ENCODE measurements at places on chromosomes 1 and 21. TPM values are rescaled to one million over a fixed set of nuclear protein-coding genes. Genes with fewer than 3 reads are reported as not detected.

DNA sequence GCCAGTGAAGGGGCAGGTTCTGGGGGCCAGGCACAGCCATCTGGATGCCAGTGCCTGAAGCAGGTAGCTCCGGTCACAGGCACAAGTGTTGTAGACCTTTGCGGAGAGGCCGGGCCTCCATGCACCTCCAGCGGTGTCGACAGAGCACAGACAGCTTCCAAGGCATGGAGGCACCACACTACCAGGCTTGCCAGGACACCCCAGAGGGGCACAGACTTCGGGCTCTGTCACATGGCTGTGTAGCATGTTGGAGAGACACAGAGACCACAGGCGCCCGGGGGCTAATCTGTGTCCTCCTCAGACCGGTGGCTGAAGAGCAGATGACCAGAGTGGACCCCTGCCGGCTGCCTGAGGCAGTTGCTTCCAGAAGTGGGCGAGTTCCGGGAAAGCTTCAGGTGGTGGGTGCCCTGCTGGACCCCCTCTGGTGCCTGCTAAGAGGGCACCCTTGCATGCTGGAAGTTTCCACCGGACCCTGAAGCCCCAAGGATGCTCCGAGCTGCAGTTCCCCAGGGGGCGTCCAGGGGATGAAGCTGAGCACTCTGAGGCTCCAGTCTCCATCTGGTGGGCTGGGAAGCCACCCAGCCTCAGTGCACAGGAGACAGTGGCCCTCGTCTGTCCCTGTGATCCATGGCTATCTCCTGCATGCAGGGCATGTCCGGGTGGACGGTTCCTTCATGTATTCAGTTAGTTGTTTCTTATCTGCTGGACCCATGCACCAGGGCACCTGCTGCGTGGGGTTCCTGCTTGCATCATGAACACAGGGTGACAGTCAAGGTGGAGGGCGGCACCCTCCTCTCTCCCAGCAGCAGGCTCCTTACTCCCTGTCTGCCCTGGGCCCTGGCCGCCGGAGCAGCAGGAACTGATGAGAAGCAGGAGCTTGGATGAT is 82.4 kb downstream of the OBSCN start:
- no peak for DNase-seq

The AHCYL1 gene
- total RNA-seq: 59.9 TPM

DNA sequence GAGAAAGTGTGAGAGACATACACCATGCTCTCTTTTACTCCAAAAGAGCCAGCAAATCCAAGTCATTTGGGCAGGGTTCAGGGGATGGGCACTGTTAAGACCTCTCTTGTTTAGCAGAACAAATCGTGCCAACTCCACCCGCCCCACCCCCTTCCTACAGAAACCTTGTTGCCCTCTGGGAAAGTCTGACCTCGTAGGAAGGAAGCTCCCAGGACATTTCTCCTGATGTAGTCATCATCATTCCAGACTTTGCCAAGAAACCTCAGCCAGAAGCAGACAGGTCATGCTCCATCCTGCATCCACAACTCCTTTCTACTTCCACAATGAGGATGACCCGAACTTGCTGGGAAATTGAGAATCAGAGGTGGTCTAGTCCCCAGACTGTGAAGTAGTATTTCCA is 57.7 kb downstream of the UBE2T start:
- DNase-seq: no peak

The PLA2G2C gene
- total RNA-seq: not detected

DNA sequence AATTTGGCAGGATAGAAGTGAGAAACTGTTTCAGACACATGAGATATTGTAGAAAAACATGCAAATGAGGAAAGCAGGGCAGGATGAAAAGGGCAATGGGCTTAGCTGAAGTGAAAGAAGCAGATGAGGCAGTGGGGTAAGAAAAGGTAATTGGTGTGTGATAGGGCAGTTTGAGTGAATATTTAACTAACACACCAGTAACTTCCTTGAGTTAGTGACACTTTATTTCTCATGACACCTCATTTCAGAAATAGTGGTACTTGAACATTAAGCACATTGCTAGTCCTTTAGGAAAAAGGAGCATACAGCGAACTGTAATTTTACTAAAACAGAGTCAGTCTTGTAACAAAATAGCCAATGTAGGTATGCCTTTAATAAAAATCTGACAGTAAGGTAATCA is 415.0 kb downstream of the DPYD start:
- DNase-seq: no peak

DNA sequence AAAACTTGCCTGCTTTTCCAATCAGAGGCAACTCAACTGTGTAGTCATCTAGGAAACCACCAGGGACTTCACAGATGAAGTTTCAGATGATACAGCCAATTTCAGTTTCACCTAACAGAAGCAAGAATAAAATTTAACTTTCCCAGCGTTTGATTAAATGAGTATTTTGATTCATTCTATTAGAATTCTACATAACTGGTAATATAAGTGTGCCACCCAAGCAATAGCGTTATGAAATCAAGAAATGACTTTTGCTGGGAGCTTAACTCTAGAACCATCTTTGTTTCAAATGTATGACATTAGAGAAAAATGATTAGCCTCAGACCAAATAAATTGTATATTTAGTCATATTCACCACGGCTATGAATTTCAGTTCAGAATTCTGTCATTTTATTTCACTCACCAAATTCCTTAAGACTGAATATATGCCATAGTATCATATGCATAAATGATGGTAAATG is 239.3 kb downstream of the NRIP1 start:
- DNase-seq: no peak

DNA sequence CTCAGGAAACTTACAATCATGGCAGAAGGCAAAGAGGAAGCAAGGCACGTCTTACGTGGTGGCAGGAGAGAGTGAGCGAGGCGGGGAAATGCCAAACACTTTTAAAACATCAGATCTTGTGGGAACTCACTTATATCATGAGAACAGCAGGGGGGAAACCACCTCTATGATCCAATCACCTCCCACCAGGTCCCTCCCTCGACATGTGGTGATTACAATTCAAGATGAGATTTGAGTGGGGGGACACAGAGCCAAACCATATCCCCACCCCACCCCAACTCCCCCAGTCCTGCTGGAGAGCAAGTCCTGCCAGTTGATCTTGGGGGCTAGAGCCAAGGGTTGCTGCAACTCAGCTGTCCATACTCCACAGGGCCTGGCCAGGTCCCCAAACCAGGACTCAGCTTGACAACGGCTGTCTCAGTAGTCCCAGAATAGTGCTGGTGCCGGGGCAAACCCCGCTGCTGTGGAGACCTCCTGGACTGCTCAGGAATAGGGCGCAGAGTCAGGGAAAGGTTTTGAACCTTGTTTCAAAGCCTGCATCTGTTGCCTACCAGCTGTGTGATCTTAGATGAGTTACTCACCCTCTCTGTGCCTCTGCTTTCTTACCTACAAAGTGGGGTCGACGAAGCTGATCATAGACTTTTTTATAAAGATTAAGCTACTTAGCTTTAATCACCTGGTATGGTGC is 79.5 kb downstream of the STUM start:
- DNase-seq: no peak

The KRTAP12-3 gene
- not detected for total RNA-seq

GRCh38 chr1:40096977-40097782 is at the start of gene PPT1:
PPT1 (minus strand) TSS chr1:40097252; CDS start chr1:40097238, 14 bp downstream.
- peak; percentile 78 for DNase-seq

GRCh38 chr1:180911640-180912191 is 981 bp upstream of the KIAA1614 start:
- no peak for DNase-seq

GRCh38 chr1:85464497-85465098 is 361 bp downstream of the DDAH1 start:
- DNase-seq: peak; percentile 85

The SLC27A3 gene
- total RNA-seq: 60.7 TPM

The TNFRSF4 gene
- total RNA-seq: 0.38 TPM

DNA sequence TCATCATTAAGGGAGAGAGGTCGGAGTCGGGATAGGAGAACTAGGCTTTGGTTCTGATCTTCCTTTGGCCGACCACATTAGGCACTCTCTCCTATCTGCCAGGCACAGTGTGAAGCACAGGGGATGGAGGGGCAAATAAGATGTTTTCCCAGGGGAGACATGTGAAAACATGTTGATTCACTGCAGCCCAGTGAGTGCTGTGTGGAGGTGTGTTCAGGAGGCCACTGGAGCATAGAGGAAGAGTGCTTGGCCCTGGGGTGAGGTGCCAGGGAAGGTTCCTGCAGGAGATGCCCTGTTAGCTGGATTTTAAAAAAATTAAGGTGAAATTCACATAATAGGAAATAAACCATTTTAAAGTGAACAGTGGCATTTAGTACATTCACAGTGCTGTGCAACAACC is 3.7 kb downstream of the VANGL2 start:
- DNase-seq: no peak

DNA sequence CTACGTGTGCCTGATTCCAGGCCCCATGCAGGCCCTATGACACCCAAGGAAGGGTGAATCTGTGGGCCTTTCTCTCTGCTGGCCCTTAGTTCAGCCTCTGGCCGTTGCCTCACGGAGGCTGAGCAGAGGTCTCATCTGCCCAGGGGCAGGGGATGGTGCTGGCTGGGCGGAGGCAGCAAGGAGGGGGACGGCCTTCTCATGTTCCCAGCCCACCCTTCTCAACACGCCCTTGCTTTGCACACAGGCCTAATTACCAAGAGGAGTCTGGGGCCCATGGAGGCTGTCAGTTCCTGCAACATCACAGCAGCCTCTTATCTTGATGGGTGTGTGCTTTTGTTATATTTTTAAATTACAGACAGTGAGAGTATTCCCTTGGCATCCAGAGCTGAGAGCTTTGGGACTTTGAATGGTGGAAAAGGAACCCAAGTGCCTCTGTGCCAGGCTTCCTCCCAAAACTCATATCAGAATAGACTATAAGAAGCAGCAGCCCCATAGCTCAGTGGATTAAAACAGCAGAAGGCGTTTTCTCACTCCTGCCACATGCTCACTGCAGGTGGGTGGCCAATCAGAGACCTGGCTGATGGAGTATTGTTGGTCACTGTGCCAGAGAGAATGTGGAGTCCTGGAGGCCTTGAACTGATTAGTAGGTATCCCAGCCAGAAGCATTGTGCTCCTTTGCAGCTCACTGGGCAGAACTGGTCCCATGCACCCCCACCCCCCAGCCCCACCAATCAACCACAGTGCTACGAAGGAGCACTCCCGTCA is 164.9 kb downstream of the CAMTA1 start:
- DNase-seq: no peak

The RIPK4 gene
- total RNA-seq: 8.2 TPM

DNA sequence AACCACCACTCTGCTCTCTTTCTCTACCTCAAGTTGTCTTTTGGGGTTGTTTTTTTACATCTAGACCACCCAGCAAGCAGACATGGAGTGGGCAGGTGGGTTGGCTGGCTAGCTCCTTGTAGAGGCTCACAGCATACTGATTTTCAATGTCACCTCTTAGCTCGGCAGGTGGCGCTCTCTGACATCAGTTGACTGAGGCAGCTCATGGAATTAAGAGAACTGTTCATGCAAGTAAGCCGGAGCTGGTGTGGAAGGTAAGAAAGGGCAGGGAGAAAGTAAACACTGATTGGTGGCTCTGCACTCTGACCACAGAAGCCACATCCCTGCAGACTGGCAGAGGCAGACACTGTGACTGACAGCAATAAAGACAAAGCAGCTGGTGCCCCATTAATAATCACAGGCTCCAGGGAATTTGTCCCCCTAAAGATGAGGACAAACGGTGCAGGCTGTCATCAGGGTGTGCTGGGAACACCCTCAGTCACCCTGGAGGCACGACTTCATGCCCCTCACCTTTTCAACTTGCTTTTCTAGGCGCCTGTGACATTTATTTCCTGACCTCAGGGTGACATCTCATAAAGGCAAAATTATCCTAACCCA is 226.8 kb downstream of the LMX1A start:
- DNase-seq: peak; percentile 68

The LCE1B gene
- not detected for total RNA-seq

The CCDC17 gene
- 2.7 TPM for total RNA-seq

GRCh38 chr1:182962554-182963115 is 9.7 kb upstream of the SHCBP1L start:
- peak; percentile 72 for DNase-seq

- no peak for DNase-seq
These were observed 43.8 kb downstream of the RBM11 start for GRCh38 chr21:14259747-14260146.

GRCh38 chr1:228087771-228088251 is 5.3 kb downstream of the ARF1 start:
- DNase-seq: no peak

DNA sequence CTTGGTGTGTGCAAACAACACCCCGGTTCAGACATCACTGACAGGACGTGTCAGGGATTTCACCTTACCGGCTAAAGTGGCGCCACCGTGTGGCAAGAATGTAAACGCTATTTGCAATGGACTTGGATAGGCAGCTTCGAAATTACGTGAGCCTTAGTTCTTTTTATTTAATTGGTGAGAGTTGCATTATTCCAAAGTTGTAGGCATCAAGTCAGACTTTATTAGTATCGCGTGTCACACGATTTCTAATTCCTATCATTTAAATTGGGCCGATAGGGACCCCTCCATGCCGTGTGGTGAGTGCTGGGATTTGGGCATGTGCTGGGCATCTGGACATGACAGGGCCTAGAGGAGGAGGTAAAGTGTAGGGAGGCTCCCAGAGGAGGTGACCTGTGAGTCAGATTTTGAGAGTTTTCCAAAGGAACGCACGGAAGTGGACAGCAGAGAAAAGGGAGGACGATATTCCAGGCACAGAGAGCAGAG is 14.5 kb upstream of the CPT2 start:
- peak; percentile 77 for DNase-seq

DNA sequence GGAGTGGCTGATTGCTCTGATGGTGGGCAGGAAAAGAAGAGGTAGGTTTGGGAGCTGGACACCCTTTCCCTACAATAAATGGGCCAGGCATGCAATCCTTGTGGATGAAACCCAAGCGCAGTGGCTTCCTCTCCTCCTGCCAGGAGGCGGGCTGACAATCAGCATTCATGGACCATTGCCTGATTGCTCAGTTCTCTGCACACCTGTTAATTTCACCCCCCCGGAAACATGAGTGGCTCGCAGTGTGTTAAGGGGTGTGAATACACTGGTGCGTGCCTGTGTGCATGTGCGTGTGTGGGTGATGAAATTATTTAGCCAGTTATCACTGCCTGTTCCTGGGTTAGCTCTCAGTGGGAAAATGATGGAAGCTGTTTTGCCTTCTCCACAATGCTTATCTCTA is 310.7 kb downstream of the PCP4 start:
- no peak for DNase-seq

- no peak for DNase-seq
These were observed 64.8 kb upstream of the MRPS6 start for GRCh38 chr21:34008618-34009017.

- no peak for DNase-seq
These were observed 28.5 kb upstream of the SDE2 start for GRCh38 chr1:226027538-226028217.

DNA sequence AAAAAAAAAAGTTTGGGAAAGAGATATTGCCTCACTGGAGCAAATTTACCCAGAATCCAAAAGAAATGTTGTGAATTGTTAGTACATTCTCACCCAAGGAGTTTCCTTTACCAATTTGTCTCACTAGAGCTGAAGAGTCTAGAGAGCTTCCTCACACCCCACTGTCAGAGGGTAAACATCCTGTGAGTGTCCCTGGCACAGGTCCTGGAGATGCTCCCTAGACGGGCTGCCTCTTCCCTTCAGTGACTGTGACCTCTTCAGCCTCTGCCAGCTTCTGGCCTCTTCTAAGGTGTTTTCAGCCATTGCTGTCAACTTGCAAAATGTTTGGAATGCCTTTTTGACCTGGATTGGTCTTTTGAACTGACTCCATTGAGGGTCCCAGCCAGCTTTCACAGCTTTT is 159.4 kb downstream of the DHRS3 start:
- no peak for DNase-seq

The AK5 gene
- total RNA-seq: 0.15 TPM

The OR2T11 gene
- total RNA-seq: not detected

Measured in left lobe of liver (tissue), 2 donors.